ENCODE measurements at places on chromosomes 3 and 15.

- no peak for ATAC-seq
These were observed 351.6 kb downstream of the TBC1D5 start for GRCh38 chr3:17390785-17391184.

DNA sequence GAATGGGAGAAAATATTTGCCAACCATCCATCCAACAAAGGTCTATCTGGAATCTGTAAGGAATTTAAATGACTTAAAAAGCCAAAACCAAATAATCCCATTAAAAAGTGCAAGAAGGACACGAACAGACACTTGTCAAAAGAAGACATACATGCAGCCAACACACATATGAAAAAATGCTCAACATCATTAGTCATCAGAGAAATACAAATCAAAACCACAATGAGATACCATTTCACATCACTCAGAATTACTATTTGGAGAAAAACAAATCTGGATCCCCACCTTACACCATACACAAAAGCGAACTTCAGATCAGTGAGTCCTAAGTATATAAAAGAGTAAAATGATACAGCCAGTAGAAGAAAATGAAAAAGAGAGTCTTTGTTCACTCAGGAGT, 58.6 kb upstream of the MNS1 start:
- no peak for ATAC-seq

- ATAC-seq: no peak
These were observed 140.6 kb upstream of the PRR20G start for GRCh38 chr3:127428344-127428997.

- no peak for ATAC-seq
These were observed 243.9 kb downstream of the NTRK3 start for GRCh38 chr15:88012688-88013087.

DNA sequence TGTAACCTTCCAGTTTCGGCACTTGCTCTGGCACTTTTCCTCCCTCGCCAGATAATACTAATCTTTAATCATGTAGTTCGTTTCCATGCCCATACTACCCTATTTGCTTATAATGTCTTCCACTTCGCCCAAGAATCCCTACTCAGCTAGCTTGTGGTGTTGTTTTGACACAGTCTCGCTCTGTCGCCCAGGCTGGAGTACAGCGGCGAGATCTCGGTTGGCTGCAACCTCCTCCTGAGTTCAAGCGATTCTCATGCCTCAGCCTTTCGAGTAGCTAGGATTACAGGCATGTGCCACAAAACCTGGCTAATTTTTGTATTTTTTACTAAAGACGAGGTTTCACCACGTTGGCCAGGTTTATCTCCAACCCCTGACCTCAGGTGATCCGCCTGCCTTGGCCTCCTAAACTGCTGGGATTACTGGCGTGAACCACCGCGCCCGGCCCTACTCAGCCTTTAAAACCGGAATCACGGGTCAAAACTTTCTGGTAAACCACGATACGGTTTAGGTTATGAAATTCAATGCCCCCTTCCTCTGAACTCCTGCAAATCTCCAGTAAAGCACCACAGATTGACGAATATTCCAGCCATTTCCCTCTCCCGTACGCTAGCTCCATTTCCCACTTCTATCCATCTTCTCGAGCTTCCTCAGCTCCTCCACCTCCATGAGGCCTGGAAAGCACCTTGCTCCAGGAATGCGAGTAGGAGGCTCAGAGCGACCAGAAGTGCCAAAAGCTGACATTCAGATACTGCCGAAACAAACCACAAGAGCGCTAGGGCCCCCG, 878 bp upstream of the RAD51 start:
- ATAC-seq: peak; percentile 18

GRCh38 chr3:170506556-170506955, 79.3 kb downstream of the SLC7A14 start:
- no peak for ATAC-seq

- ATAC-seq: no peak
These were observed 330.5 kb upstream of the ROPN1 start for GRCh38 chr3:124322309-124322880.

DNA sequence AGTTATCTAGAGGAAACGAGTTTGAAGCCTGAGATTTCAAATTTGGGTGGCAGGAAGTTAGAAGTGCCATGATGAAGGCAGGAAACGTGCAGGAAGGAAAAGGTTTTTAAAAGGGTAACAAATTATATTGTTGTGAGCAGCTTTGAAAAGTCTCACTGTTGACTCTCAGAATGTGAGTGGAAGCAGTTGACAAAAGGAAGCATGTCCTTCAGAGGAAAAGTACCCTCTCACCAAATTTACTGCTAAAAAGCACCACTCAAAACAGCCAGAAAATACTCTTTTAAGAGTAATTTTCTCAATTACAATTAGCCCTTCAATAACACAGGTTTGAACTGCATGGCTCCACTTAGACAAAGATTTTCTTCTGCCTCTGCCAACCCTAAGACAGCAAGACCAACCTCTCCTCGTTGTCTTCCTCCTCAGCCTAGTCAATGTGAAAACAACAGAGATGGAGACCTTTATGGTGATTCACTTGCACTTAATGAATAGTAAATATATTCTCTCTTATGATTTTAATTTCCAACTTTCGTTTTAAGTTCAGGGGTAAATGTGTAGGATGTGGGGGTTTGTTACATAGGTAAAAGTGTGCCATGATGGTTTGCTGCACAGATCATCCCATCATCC, 117.1 kb upstream of the LIPC start:
- ATAC-seq: no peak

GRCh38 chr3:128367761-128368160, 98.9 kb downstream of the DNAJB8 start:
- ATAC-seq: no peak

GRCh38 chr3:49500205-49500731, 30.2 kb downstream of the DAG1 start:
- ATAC-seq: no peak

- no peak for ATAC-seq
These were observed 107.9 kb upstream of the DLG1 start for GRCh38 chr3:197406266-197406665.

- no peak for ATAC-seq
These were observed 46.6 kb downstream of the TYRO3 start for GRCh38 chr15:41605566-41605965.

GRCh38 chr3:46716461-46717441, 918 bp downstream of the PRSS50 start:
- no peak for ATAC-seq

GRCh38 chr3:64109438-64109837, 86.1 kb upstream of the PSMD6 start:
- no peak for ATAC-seq

- no peak for ATAC-seq
These were observed 21.6 kb downstream of the ARHGAP31 start for GRCh38 chr3:119315600-119316312.

- ATAC-seq: no peak
These were observed 96.5 kb downstream of the FSIP1 start for GRCh38 chr15:39685999-39686613.

- no peak for ATAC-seq
These were observed 283.2 kb downstream of the ZBTB20 start for GRCh38 chr3:114863848-114864247.

- ATAC-seq: no peak
These were observed 515 bp upstream of the MTHFS start for GRCh38 chr15:79897380-79897678.

DNA sequence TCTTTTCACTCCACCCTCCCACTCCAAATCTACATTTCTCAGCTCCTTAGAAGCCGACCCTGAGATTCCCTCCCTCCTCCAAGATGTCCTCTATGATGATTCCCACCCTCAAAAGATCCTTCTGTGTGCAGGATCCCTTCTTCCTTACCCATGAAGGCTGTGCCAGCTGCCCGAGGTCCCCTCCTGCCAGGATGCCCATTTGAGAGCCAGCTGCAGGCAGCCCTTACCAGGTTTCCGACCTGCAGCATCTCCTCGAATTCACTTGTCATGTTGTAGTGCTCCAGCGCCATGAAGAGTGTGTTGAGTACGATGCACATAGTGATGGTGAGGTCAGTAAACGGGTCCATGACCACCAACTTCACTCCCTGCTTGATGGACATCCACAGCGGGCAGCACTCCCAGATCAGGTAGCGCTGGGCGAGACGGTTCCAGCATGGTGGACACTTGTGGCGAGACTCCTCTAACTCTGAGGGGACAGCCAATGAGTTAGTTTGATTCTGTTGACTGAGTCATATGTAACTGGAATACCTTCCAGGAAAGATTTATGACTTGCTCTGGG, 51.9 kb downstream of the SCN5A start:
- ATAC-seq: no peak

- no peak for ATAC-seq
These were observed 2.2 kb downstream of the RBP1 start for GRCh38 chr3:139537361-139537760.

DNA sequence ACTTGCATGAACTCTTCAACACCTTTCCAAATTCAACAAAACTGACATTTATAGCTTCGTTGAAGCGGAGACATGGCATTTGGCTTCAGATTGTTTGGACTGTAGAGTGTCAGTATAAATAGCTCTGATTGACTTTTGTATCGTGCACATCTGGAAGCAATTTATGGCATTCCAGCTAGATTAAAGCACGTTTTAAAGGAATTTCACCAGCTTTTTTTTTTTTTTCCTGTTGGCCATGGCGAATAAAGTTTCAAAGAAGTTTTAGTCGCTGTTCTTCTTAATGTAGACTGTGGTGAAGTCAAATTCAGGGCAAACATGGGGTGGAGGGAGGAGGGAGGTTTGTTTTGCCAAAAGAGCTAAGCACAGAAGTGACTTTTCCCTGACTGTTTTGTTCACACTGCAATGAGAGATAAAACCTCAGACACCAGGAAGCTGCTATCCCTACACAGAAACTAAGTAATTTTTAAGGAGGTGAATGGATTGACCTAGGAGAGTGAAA, 391.0 kb upstream of the RARB start:
- ATAC-seq: no peak

All from stimulated activated memory B cell treated with anti-CD40 and anti-IgM and Interleukin-4, amounts not matched to agents 10 μg/mL and 1 μg/mL and 100 μg/mL, for 72 hours (primary cell).